ENCODE measurements at places on chromosomes 13 and 19. TPM values are rescaled to one million over a fixed set of nuclear protein-coding genes. Genes with fewer than 3 reads are reported as not detected.

Gene CATSPERD
- not detected for polyA plus RNA-seq

Gene SOHLH2
- polyA plus RNA-seq: 0.12 TPM

Gene CLC
- polyA plus RNA-seq: not detected

Gene IRF3
- 49.2 TPM for polyA plus RNA-seq

Gene LIPE
- 9.2 TPM for polyA plus RNA-seq

Gene FCER2
- 0.02 TPM for polyA plus RNA-seq

Gene DENND1C
- 1.8 TPM for polyA plus RNA-seq

Gene NPAS1
- 0.56 TPM for polyA plus RNA-seq

Gene LGALS4
- 0.66 TPM for polyA plus RNA-seq

Gene CYP2A6
- polyA plus RNA-seq: not detected

Gene DMKN
- polyA plus RNA-seq: 223 TPM

Gene IGFL1
- 66.5 TPM for polyA plus RNA-seq

Gene CACNG8
- polyA plus RNA-seq: 0.04 TPM

Gene CEACAM20
- not detected for polyA plus RNA-seq

Gene LILRA1
- 0.21 TPM for polyA plus RNA-seq

Gene ETV2
- polyA plus RNA-seq: 5.6 TPM

Gene GSX1
- not detected for polyA plus RNA-seq

Gene APOC4
- not detected for polyA plus RNA-seq

Gene ZNF112
- 0.90 TPM for polyA plus RNA-seq

Gene DOHH
- 16.7 TPM for polyA plus RNA-seq

Gene SEMA6B
- 2.0 TPM for polyA plus RNA-seq

Gene ONECUT3
- under 0.01 TPM for polyA plus RNA-seq

Gene SIAH3
- polyA plus RNA-seq: 0.02 TPM

Gene CXCL17
- polyA plus RNA-seq: 171 TPM

Gene FFAR3
- not detected for polyA plus RNA-seq

Gene ZNF345
- polyA plus RNA-seq: 2.0 TPM

Gene DAND5
- polyA plus RNA-seq: not detected

Gene KIR3DL2
- polyA plus RNA-seq: 0.04 TPM

Gene ZNF723
- not detected for polyA plus RNA-seq

Gene ZNF285
- 0.65 TPM for polyA plus RNA-seq

Gene DCLK1
- polyA plus RNA-seq: 0.47 TPM

Gene ZNF534
- polyA plus RNA-seq: 0.05 TPM

Gene DCT
- polyA plus RNA-seq: 0.02 TPM

Gene ZNF43
- polyA plus RNA-seq: 2.8 TPM

Gene SPIB
- polyA plus RNA-seq: 0.06 TPM

Gene VSTM2B
- polyA plus RNA-seq: not detected

Gene CYP4F8
- 0.10 TPM for polyA plus RNA-seq

Gene SAMD1
- polyA plus RNA-seq: 27.6 TPM

Gene RAB3A
- 1.1 TPM for polyA plus RNA-seq

Gene BEST2
- 0.06 TPM for polyA plus RNA-seq

Gene DAZAP1
- polyA plus RNA-seq: 75.3 TPM

Gene EIF3K
- 248 TPM for polyA plus RNA-seq

Data from esophagus (tissue), 2 donors.